Suppressor macrophage treated with lipopolysaccharide for 1 hour (primary cell): ENCODE measurements at places on chromosomes 7 and 10.

DNA sequence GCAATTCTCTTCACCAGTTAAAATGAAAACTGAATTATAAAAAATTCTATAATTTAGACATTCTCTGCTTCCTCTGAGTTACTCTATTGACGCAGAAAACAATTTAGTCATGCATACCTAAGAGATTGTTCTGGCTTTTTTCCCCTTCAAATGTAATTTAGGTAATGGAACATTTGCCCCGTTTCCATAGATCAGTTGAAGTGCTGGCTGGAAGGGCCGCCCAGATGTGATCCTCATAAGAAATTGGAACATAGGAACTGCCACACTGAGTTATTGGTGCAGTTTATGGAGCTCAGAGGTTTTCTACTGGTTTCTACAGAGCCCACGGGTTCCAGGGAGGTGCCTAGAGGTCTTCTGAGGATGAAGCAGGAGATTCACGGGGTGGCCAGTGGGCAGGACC is 581.7 kb downstream of the SDK1 start:
- DNase-seq: no peak

DNA sequence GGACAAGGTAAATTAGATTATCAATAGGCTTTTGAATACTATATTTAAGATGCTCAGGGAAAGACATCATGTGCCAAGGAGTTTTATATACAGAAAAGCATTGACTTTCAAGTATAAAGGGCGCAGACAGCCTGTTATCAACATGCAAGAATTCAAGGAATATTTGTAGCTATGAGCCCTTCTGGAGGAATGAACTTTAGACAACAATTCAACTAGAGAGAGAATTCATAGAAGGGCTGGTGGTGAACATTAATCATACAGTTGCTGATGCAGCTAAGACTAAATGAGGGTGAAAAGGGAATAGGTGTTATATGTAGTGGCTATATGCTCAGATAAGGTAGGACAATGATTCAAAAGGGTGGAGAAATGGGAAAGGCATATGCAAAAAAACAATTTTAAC is 41.2 kb downstream of the AOAH start:
- no peak for DNase-seq

- DNase-seq: no peak
Observed at GRCh38 chr10:30769361-30769760, 139.8 kb upstream of the LYZL2 start.

DNA sequence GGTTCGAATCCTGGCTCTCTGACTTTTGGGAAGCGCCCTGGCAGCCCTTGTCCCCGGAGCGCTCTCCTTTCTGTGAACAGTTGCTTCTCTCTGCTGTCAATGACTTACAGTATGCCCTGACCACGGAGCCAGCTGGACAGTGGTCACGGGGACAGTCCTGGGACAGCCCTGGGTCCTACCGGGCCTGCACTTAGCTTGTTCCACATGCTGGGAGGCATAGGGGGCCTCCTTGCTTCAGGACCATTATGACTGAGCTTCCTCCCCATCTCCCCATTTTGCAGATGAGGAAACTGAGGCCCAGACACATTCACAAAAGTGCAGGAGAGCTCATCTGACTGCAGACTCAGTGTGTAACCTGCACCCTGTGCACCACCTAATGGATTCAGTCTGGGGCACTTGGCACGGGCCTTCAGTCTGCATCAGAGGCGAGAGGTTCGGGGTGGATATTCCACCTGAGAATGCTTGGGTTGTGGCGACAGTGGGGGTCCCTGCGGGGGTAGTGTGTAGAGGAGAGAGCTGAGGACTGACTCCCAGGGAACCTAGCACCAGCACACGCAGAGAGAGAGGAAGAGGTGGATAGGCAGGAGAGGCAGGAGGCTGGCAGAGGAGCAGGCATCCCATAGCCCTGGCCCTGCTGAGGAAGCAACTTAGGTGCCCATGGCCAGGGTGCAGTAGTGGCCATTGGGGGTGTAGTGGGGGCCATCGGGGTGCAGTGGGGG is 1.6 kb downstream of the DOCK1 start:
- no peak for DNase-seq

DNA sequence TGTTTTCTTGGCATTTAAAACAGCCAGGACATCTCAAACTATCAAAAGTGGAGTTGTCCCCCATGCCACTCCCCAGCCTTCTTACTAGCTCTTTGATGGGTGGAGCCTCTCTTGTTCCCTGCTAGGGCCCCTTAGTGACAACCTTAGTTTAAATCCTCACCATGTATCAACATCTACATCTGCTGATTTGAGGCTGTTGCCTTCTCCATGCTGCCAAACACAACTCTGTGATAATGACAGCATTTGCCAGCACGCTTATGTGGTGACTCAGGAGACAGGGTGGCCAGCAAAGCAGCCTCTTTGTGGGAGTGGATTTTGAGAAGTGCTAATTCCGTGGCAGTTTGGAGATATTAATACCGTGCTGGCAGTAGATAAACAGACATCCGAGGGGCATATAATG is 145.4 kb downstream of the LRRC4 start:
- DNase-seq: peak; percentile 39

DNA sequence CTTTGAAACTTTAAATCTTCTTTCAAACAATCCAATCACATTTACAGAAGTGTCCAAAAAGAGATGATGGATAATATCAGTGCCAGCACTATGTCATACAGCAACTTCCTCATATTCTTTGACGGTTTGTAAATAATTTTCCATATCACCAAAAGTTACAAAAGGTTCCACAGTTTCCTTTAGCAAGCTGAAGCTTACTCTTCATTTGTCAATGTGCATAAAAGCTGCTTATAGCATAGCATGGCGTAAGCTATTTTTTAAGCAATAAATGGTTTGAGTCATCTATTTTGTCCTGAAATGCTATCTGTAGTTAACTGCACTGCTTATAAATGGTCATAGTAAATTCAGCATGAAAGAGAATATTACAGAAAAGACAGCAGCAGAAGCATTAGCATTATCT is 95.1 kb downstream of the ETV1 start:
- DNase-seq: no peak

DNA sequence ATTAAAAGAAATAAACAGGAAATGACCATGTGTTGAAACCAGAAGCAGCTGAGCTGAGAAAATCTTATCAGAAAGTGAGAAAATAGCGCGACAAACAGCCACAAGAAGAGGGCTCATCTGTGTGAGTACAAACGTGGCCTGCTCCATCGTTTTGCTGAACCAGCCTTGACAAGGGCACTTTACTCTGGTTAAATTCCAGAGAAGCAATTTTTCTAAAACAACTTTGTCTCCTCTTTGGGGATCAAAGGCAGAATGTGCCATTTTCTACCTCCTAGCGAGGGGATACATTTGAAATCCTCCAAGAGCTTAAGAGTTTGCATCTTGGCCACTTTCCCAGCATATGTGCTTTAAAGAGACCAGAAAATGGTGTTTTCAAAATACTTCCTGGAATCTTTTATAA is 51.3 kb upstream of the VIPR2 start:
- DNase-seq: no peak

DNA sequence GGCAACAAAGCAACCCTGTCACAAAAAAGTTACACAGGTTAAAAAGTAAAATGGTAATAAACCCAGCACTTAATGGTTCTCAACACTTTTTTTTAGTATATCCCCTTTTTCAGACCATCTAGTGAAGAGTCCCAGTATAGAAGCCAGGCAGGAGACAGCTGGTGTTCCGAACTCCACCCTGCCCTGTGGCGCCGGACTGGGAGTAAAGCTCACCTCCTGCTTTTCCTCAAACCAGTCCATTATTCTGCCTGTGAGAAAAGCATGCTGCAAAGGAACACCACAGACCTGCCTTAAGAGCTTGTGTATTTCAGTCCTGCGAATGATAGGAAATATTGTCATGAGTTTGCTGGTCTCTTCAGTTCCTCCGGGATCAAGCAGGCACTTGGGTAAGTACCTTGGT is 81.0 kb downstream of the EZH2 start:
- no peak for DNase-seq

DNA sequence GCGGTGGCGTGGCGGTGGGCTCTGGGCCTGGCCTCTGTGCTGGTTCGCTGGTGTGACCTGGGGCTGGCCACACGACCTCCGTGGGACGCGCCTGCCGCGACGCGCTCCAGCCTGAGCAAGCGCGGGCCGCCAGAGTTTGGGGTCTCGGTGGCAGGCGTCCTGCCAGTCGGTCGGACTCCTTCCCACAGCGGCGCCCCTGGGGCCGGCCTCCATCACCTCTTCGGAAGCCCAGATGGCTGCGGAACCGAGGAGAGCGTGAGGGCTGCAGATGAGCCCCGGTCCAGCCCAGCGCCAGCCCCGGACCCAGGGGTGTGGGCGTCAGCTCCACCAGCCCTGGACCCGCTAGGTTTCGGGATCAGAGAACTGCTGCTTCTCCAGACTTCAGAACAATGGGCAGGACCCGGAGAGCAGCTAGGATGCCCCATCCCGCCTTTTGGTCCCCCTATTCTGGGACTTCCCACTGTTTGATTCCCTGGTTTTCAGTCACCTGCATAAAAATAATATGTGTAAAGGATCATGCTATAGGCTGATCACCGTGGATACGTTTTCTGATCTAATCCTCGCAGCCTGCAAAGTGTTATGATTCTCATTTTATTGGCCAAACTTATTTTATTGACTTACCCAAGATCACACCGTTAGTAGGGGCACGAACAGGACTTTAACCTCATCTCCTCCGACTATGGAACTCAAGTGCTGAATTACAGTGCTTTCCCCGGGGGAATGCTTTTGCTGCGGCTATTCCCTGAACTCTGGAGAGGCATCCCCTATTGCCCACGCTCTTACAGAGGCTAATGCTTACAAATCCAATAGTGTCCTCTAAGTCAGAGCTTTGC is 2.8 kb downstream of the CYP26C1 start:
- DNase-seq: no peak

DNA sequence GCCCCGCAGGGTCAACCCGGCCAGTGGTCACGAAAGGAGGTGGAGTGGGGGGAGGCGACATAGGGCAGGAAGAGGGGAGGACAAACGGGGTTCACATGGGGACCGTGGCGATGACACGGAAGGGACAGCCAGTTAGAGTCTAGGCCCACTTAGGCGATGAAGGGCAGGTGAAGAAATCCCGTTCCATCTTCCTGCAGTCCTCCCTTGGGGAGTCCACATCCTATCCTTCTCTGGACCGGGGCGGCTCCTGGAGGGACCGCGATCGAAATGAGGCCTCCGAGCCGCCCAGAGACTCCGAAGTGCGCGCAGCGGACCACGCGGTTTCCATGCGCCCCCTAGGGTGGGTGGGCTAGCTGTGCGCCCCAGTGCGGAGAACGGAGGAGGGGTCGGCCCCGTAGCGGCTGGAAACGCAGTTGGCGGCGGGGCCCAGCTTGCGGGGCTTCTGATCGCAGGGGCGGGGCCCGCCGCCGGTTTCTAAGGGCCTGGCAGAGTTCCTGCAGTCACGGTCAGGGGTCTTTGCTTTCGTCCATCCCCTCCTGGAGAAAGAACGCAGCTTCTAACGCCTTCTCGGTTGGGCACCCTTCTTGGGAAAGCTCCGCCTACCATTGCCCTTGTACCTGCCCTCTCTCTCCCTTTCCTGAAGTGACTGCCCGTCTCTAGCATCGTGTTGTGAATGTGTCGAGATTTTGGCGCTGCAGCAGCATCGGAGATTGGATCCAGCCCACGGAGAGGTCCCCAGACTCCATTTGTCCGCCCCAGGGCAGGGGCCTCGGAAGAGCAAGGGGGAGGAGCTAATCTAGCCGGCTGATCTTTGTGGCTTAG is 17.9 kb upstream of the TMEM225B start:
- peak; percentile 42 for DNase-seq

GRCh38 chr7:539731-540411 is 20.2 kb upstream of the PDGFA start:
- no peak for DNase-seq

- DNase-seq: no peak
Observed at GRCh38 chr7:1348823-1349335, 110.4 kb downstream of the MICALL2 start.

DNA sequence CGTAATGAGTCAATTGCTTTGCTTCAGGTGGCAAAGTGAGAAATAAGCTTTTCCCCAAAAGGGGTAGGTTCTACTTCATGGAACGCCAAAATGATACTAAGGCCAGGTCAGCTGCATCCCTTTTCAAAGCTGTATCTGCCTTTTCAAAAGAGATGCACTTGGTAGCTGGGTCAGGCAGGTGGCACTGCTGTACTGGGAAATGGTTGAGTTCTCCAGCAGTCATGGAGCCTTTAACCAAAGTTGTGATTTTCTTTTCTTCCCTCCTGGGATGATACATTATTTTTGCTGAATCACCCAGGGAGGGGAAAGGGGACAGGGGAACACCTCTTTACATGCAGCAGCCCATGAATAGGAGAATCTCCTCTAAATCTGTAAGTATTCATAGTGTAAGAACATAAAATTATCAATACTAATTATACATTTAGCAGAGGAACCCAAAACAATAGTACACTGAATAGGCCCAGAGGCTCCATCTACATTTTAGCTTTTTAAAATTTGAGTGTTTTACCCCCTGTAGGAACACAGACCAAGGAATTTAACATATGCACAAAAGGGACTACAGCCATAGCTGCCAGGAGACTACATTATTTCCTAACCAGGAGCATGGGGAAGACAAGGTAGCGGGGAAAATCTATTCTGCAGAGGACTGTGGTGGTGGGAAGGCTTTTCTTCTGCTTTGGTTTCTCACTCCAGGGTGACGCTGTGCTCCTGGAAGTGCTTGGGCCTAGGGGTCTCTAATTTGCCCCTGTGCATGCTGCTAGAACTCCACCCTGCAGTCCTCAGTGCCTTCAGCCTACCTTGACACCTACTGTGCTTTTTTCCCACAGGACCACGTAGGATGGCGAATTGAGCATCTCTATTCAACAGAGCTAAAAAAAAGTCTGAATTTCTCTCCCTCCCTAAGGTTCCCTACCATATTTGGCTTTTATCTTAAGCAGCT is 6.4 kb upstream of the GPR22 start:
- DNase-seq: peak; percentile 55

- no peak for DNase-seq
Observed at GRCh38 chr7:13021566-13022300, 334.3 kb downstream of the ARL4A start.

DNA sequence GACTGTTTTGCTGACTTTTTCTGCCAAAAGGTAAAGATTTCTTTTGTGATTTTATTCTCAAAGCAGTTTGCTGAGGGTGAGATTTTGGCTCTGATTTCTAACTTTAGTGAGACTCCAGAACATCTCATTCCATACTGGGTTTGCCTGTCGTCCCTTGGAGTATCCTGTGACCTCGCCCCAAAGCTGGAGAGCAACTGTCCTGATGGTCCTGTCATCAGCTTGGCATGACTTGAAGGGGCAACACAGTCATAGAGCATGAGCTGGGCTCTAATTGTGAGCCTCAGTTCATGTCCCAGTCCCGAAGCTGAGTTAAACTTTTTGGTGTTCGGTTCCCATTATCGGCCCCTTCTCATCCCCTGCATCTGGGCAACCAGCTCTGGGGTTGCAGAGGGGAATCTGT is 23.4 kb downstream of the C10orf90 start:
- DNase-seq: no peak

DNA sequence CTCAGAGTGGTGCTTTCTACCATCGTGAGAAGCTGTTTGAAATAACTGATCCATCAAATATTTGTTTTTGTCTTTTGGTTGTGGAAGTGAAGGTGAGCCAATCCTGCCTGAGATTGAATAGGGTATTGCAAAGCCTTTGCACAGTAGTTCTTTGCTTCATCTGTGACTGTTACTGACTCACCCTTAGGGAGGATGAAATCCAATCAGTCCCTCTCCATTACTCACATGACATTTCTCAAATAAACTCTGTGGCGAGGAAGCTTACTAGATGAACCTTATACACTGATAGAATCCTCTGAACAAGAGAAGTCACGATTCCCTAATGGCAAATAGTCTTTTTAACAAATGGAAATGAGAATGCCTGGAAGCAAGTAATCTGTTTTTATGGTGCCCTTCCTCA is 31.9 kb downstream of the HEPACAM2 start:
- DNase-seq: peak; percentile 61

GRCh38 chr10:69716711-69717560 is 84.8 kb upstream of the COL13A1 start:
- DNase-seq: peak; percentile 76
